ENCODE measurements at places on chromosomes 3 and 15.
A peak's percentile ranks its signal among the peaks of the same experiment; 100 is the strongest.

GRCh38 chr3:44252332-44252959 is 10.8 kb downstream of the TOPAZ1 start:
- no peak for DNase-seq

GRCh38 chr3:169836078-169836941 is 23.6 kb upstream of the LRRC34 start:
- no peak for DNase-seq

- peak; percentile 40 for DNase-seq
These were observed 67.6 kb downstream of the FNDC3B start for GRCh38 chr3:172106989-172107388.

DNA sequence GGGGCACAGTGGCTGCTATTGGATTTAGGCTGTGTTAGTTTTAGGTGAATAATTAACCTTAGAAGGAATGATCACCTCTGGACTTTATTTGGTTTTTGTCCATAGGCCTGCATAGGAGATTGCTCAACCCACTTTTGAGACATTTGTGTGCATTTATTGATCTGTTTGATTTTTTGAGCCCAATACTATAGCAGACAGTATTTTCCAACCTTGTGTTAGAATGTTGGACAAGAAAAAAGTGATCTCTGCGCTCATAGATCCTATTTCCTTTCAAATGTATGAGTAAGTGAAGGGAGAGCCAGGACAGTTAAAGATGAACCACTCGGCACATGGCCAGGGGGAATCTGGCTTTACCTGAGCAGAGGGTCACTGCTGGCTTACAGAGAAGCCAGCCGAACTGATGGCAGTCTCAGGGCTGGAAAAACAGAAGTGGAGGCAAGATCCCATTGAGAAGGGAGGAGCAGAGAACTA is 8.8 kb upstream of the TOPBP1 start:
- DNase-seq = no peak

DNA sequence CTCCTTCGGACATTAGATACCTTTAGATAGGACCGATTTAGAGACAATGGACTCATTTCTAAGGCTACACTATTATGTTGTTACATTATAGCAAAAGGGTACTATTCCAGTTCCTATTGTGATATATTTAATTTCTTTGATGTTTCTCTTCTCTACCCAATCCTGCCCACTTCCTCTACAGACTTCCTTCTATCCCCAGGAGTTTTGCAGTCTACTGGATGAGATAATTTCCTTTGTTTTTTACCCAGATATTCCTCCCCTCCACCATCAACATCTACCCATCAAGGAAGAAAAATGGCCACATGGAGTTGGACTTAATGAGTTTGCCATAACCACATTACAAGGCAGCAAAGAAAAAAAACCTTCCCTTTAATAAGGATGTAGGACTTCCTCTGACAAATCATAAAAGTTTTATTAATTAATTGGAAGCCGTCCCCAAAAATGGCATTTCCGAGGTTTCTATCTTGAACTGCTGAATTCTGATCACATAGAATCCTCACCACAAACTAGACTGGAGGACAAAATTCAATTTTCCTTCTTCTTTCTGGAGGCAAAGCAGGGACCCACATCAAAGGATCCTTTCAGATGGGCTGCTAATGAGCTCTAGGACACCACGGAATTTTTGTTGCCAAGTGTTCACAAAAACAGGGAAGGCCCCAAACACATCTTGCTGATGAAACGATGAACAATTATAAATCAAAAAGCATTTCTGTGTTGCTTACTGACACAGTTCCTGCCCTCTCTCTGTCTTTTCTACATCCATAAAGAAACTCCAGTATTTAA is 33.4 kb downstream of the FRMD4B start:
- DNase-seq = no peak

GRCh38 chr3:21158861-21159542 is 592.0 kb downstream of the ZNF385D start:
- DNase-seq = no peak

Measured in stimulated activated CD8-positive, alpha-beta memory T cell treated with anti-CD3 and anti-CD28 coated beads, Interleukin-12 subunit alpha, Interleukin-12 subunit beta, amount 100 ng/mL, for 4 hours (primary cell).